Pulmonary artery endothelial cell (primary cell): ENCODE measurements at places on chromosomes 11 and 22.
A peak's percentile ranks its signal among the peaks of the same experiment; 100 is the strongest.

DNA sequence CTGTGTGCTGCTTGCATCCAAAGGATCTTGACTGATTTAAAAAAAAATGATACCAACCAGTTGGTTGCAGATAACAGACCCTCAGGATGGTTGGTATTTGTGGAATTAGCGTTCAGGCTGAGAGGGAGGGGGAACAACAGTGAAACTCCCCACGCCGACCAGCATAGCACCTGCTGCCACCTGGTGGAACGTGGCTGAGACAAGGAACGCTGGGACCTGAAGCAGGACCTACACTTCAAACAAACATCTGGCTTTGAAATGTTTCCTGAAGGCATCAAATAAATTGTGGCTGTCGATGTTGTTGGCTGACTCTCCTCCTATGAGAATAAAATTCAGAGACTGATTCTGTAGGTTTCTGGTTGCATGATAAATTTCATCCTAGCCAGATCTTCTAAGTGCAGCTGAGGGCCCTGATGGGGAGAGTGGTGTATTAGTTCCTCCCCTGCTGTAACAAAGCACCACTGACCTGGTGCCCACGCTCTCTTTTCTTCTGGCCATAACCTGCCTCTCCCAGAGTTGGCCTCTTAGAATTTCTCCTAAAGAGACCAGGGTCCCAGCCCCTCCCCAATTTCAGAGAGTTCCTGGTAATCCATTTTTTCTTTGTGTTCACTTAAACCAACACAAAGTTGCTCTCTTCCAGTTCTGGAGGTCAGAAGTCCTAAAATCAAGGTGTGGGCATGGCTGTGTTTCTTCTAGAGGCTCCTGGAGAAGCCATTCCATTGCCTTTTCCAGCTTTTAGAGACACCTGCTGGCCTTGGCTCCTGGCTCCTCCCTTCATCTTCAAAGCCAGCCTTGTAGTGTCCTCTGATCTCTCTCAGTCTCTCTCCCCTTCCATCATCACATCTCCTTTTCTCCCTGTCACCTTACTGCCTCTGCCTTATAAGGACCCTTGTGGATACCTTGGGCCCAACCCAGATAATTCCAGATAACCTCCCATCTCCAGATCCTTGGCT lies 17.3 kb downstream of the APOL2 start:
- no peak for DNase-seq

- no peak for DNase-seq
Observed at GRCh38 chr22:26766510-26767350, 109.3 kb downstream of the MIAT start.

DNA sequence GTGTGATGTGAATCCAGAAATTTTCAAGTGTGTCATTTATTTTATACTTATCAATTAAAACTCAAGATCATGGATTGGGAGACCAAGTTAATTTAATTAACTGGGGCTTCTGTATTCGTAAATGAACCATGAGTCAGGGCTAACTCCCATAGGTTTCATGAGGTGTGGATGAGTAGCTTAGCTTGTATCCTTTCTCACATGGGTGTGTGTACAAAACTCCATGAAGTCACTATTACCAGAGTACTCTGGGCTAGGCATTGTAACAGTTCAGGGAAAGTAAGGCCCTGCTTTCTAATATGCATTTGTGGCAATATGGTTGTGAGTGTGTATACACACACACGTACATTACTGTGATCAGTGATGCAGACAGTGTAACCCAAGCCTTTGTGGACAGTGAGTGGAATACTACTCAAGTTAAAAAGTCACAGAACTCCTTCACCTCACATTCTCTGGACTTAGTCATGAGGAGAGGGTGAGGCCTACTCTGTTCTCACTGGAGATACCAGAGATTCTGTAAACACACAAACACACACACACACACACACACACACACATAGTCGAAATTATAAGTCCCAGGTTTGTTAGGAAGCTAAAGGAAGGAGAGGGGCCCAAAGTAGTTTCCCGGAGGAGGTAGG lies 3.5 kb downstream of the CNTF start:
- DNase-seq = no peak

DNA sequence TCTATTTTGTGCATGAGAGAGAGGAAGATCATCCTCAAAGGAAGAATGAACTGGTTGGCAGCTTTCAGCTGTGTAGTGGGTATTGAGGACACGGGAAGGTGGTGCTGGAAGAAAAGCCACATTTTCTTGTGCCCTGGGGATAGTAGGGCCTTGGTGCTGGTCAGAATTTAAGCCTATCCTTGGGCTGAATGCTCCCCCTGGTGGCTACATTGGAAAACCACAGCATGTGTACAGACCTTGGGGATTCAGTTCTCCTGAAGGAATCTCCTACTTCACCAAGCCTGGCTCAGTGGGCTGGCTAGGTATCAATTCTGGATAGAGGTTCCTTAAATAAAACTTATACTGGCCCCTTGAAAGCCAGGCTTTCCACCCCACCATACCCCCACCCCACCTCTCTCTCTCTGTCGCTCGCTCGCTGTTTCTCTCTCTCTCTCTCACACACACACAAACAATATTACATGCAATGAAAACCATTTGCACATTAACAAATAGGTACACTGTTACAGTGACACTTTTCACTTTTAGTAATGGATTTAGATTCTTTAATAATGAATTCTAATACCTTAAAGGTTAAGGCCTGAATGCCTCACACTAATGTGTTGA lies 2.8 kb upstream of the OR51M1 start:
- DNase-seq = peak; percentile 10

- DNase-seq = no peak
Observed at GRCh38 chr11:124581817-124582216, 12.0 kb downstream of the OR8A1 start.

GRCh38 chr11:99069856-99070444 lies 49.2 kb downstream of the CNTN5 start:
- DNase-seq = no peak

- DNase-seq = peak; percentile 67
Observed at GRCh38 chr22:42769574-42770447, 49.1 kb upstream of the A4GALT start.
